ENCODE measurements at places on chromosomes 6 and 20.

DNA sequence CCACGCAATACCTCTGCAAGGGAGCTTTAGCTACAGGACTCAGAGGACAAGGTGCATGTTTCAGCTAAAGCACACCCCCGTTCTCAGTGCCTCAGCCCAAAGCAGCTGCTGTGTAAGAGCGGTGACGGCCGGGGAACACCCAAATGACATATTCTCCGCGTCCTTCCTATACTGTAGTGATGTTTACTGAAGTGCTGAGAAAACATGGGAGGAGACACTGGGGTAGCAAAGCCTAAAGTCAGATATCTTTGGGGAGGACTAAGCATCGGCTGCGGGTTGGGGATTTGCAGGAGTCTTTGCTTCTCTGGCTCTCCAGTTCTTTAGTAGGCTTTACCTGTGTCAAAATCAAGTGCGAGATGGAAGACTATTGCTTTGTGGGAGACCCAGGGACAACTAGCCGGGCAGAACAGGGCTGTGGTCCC, 1.7 kb downstream of the SLC22A23 start:
- no peak overlapping the region for H3K4me3 ChIP-seq
- H3K4me1 ChIP-seq, result peaks cover 8% of the 10 kb centered on the region
- DNase-seq, result no peak

GRCh38 chr6:13638626-13639025, 23.5 kb downstream of the NOL7 start:
- H3K36me3 ChIP-seq, result peaks cover 43% of the 10 kb centered on the region
- no peaks in the 10 kb centered on the region for H3K27me3 ChIP-seq
- H3K27ac ChIP-seq, result peak overlapping the region; percentile 55
- DNase-seq, result no peak
- H3K4me3 ChIP-seq, result no peak overlapping the region

DNA sequence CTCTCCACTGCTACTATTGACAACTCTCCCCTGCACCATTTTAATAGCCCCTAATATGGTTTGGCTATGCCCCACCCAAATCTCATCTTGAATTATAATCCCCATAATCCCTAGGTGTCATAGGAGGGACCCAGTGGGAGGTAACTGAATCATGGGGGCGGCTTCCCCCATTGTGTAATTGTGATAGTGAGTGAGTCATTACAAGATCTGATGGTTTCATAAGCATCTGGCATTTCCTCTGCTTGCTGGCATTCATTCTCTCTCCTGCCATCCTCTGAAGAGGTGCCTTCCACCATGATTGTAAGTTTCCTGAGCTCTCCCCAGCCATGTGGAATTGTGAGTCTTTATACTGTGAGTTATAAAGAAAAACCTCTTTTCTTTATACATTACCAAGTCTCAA, 74.1 kb upstream of the TCF21 start:
- H3K27me3 ChIP-seq, result no peaks in the 10 kb centered on the region
- no peak for DNase-seq
- H3K36me3 ChIP-seq, result no peaks in the 10 kb centered on the region
- no peak overlapping the region for H3K4me3 ChIP-seq

- no peaks in the 10 kb centered on the region for H3K27me3 ChIP-seq
- H3K4me3 ChIP-seq, result no peak overlapping the region
- DNase-seq, result no peak
- no peak overlapping the region for H3K27ac ChIP-seq
These were observed 177.0 kb downstream of the FOXC1 start for GRCh38 chr6:1786455-1787453.

- DNase-seq, result no peak
- H3K27ac ChIP-seq, result peak overlapping the region; percentile 36
- H3K36me3 ChIP-seq, result peaks cover 2% of the 10 kb centered on the region
These were observed 262.8 kb downstream of the TMEM242 start for GRCh38 chr6:157060440-157060952.

Data from osteocyte (in vitro differentiated cells).